ENCODE measurements at places on chromosomes 11 and 22.
A peak's percentile ranks its signal among the peaks of the same experiment; 100 is the strongest.

DNA sequence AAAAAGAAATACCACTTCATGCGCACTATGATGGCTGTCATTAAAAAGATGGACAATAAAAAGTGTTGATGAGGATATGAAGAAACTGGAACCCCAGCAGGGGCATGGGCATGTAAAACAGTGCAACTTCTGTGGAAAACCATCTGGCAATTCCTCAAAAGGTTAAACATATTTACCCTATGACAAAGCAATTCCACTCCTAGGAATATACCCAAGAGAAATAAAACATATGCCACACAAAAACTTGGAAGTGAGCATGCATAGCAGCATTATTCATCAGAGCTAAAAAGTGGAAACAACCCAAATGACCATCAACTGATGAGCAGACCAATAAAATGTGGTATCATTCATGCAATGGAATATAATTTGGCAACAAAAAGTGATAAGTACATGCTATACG, 50.1 kb downstream of the LRRC32 start:
- H3K27ac ChIP-seq: no peak overlapping the region
- no peaks in the 10 kb centered on the region for H3K27me3 ChIP-seq
- no peak overlapping the region for H3K4me3 ChIP-seq
- H3K36me3 ChIP-seq: no peaks in the 10 kb centered on the region

DNA sequence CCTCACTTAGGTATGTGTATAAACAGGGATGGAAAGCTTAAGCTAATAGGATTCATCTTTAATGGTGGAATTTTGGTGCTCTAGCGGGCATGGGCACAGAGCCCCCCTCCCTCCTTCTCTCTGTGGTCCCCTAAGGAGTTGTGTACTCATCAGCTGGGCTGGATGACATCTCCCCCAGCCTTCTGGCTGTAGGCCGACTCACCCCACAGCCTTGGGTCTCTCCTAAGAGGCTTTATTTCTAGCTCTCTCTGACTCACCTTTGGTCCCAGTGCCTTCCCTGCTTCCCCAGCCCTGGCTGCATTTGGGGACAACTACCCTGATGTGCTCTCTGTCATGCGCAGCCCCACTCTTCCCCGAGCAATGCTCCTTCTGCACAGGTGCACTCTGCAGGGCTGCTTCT, 26.9 kb downstream of the SLC6A5 start:
- no peak overlapping the region for H3K27ac ChIP-seq
- no peaks in the 10 kb centered on the region for H3K4me1 ChIP-seq
- H3K36me3 ChIP-seq: no peaks in the 10 kb centered on the region
- no peak overlapping the region for H3K4me3 ChIP-seq

GRCh38 chr11:18676803-18677202, 21.8 kb upstream of the TMEM86A start:
- DNase-seq: no peak
- no peaks in the 10 kb centered on the region for H3K4me1 ChIP-seq
- H3K4me3 ChIP-seq: no peak overlapping the region
- no peaks in the 10 kb centered on the region for H3K27me3 ChIP-seq

DNA sequence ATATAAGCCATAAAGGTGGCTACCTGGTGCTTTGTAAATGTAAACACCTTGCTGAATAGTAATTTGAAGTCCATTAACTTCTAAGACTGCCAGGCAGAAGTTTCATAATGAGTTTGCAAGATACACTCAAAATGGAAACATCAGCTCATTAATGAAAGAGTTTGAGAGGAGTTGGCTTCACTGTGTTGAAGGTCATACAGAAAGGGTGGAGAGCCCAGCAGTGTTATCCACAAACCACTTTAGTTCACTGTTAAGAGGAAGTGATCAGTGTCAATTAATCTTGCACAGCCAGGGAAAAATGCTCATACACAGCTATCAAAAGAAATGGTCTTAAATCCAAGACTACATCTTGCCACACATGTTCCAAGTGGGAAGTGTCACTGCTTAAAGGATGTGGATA, 689.4 kb downstream of the JRKL start:
- H3K27me3 ChIP-seq: no peaks in the 10 kb centered on the region
- DNase-seq: no peak
- no peaks in the 10 kb centered on the region for H3K36me3 ChIP-seq
- H3K4me1 ChIP-seq: no peaks in the 10 kb centered on the region
- no peak overlapping the region for H3K4me3 ChIP-seq
- no peak overlapping the region for H3K27ac ChIP-seq

DNA sequence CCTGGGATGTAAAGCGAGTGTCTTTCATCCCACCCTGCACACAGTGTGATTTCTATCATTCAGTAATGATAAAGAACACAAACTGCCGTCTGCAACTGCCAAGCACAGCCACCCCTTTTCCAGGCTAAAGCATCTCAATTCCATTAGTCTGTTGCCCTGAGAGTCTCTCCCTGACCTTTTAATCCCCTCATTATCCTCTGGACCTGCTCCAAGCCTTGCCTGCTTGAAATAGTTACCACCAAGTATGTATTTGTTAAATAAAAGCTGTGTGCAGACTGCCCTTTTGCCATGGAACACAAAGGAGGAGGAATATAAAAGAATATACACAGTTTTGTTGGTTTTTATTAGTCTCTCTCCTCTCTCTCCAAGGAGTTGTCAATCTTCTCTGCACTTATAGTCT, 13.0 kb downstream of the GRAP2 start:
- no peak overlapping the region for H3K27ac ChIP-seq
- H3K27me3 ChIP-seq: no peaks in the 10 kb centered on the region
- DNase-seq: no peak
- no peaks in the 10 kb centered on the region for H3K36me3 ChIP-seq

DNA sequence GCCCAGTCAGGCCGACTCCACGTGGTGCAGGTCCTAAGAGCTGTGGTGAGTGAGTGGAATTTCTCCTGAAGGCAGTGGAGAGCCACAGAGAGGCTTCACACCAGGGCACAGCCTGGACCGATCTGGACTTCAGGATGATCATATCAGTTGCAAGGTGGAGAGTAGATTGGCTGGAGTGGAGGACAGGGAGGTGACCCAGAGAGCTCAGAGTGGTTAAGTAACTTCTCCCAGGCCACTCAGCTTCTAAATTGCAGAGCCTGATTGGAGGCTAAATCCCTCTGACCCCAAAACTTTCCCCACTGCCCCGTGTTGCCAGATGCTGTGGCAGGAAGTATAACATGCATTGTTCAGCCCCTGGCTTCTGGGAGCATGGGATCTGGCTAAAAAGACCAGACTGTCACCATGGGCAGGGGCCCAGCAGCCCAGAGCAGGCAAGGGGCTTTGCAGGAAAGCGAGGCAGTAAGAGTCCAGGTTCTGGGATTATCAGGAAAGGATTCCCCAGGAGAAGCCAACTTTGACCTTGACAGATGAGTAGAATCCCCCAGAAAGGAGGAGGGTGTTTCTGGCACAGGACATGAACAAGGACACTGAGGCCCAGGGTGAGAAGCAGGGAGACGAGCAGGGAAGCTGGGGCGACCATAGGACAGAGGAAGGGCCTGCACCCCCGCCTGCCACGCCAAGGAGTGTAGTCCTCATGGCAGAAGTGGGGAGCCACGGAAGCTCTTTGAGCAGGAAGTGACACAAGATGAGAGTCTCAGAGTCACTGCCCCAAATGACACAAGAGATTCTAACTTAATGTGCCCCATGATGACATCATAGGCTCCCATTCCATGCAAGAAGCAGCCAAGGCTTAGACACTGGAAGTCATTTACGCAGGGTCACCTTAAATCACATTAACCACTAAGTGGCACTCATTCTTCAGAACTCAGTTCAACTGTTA, 4.8 kb downstream of the SLC35C1 start:
- DNase-seq: no peak
- H3K4me1 ChIP-seq: peaks cover 20% of the 10 kb centered on the region
- H3K36me3 ChIP-seq: peaks cover 19% of the 10 kb centered on the region
- H3K27ac ChIP-seq: no peak overlapping the region
- H3K4me3 ChIP-seq: no peak overlapping the region

DNA sequence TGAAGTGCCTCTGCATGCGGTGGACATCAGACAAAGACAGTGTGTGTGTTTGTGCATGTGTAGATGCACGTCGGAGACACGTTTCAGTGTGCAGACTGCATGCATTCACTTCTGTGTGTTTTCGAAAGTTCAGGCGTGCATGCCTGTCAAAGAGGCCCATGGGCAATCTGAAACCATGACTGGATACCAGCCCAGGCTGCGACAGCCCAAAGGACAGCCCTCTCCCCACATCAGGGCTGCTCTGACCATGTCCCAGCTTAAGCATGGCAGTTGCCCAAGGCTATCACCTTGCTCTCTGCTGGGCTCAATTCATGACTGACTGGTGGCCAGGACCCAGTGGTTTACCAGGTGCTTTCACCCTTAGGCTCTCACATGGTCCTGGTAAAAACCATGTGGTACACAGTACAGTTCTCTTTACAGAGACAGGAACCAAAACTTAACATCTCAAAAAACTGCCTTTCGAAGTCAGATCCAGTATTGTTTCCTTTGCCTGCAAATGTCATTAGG, 423.7 kb upstream of the CADM1 start:
- H3K4me1 ChIP-seq: no peaks in the 10 kb centered on the region
- H3K27ac ChIP-seq: no peak overlapping the region
- H3K27me3 ChIP-seq: no peaks in the 10 kb centered on the region
- no peak overlapping the region for H3K4me3 ChIP-seq

DNA sequence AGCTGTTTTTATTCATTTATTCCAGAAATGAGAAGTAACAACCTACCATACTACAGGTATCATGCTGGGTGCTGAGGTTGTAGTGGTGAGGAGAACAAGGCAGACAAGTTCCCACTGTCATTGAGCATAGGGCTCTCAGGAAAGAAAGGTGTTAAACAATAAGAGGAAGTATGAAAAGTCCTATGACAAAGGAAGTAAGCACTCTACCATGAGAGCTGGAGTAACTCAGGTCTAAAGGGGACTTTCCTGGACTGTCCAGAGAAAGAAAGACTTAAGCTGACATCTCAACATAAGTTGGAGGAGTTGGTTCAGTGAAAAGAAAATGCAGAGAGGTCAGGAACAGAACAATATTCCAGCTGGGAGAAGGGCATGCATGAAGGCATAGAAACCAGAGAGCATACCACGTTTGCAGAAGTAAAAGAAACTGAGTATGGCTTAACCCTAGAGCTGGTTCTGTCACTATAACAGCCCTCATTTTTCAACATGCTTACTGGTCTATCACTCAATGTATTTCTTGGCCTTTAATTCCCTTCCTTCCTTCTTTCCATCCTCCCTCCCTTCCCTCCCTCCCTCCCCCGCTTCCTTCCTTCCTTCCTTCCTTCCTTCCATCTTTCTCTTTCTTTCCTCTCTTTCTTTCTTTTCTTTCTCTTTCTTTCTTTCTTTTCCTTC, 137.8 kb upstream of the BDNF start:
- DNase-seq: no peak
- H3K36me3 ChIP-seq: no peaks in the 10 kb centered on the region
- H3K4me3 ChIP-seq: no peak overlapping the region

DNA sequence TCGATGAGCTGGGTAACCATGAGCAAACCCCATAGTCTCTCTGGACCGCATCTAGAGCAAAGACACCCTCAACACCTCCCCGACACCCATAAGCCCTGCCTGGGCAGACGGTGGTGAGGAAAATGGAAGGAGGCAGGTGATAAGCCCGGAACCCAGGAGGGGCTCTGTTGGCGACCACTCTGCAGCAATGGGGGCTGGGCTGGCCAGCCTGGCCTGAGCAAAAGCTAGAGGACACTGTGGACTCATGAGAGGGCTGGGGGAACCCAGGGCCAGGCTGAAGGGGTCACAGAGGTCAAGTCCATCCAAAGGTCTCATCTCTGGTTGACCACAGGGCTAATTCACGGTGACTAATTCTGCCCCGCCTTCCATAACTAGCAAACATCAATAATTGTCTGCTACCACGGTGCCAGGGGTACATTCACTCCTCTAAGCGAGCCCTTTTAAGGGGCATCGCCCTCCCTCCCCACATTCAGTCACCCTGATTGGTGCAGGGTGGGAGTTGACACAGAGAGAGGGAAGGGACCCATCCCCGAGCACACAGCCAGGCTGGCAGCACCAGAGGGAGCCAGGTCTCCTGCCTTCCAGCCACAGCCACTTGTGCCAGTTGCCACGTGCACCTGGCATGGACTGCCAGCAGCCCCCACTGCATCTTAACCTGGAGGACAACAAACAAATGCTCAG, 4.0 kb downstream of the PYGM start:
- H3K4me1 ChIP-seq: no peaks in the 10 kb centered on the region
- H3K36me3 ChIP-seq: no peaks in the 10 kb centered on the region
- H3K4me3 ChIP-seq: no peak overlapping the region
- H3K27me3 ChIP-seq: no peaks in the 10 kb centered on the region
- no peak overlapping the region for H3K27ac ChIP-seq

GRCh38 chr22:29480512-29481264, 670 bp downstream of the NEFH start:
- peaks cover 10% of the 10 kb centered on the region for H3K36me3 ChIP-seq
- peak overlapping the region; percentile 4 for H3K4me3 ChIP-seq
- peak; percentile 73 for DNase-seq
- no peaks in the 10 kb centered on the region for H3K27me3 ChIP-seq
- H3K4me1 ChIP-seq: peaks cover 46% of the 10 kb centered on the region
- peak overlapping the region; percentile 57 for H3K27ac ChIP-seq

DNA sequence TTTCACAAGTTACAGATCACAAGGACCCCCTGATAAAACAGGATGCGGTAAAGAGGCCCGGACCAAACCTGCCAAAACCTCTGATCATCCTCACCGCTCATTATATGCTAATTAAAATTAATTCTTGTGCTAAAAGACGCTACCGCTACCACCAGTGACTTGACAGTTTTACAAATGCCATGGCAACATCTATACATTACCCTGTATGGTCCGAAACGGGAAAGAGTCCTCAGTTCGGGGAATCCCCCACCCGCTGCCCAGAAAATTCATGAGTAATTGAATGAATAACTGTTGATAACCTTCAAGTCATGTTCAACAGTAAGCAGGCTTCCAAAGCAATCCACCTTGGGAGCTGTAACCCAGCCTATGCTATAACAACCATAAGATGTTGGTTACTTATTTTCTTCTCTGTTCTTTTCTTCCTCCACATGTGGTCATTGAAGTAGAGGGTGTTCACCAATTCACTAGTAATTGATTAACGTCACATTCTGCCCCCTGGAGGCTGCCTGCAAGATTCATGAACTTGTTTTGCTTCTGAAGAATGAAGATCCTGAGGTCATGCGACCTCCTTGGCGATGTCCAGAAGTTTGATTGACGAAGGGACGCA, 20.6 kb downstream of the APOBEC3H start:
- H3K4me1 ChIP-seq: no peaks in the 10 kb centered on the region
- no peak overlapping the region for H3K4me3 ChIP-seq
- H3K27ac ChIP-seq: no peak overlapping the region

- H3K36me3 ChIP-seq: no peaks in the 10 kb centered on the region
- no peaks in the 10 kb centered on the region for H3K4me1 ChIP-seq
- H3K27ac ChIP-seq: no peak overlapping the region
- no peaks in the 10 kb centered on the region for H3K27me3 ChIP-seq
These were observed 9.3 kb upstream of the KLHL35 start for GRCh38 chr11:75442161-75442885.
